ENCODE measurements at places on chromosomes 12 and 14.

- H3K4me1 ChIP-seq: no peaks in the 10 kb centered on the region
- no peaks in the 10 kb centered on the region for H3K27me3 ChIP-seq
- DNase-seq: no peak
- no peaks in the 10 kb centered on the region for H3K36me3 ChIP-seq
These were observed 136.3 kb downstream of the TBX3 start for GRCh38 chr12:114547636-114548035.

- no peaks in the 10 kb centered on the region for H3K36me3 ChIP-seq
- H3K27me3 ChIP-seq: no peaks in the 10 kb centered on the region
- no peak for DNase-seq
- no peaks in the 10 kb centered on the region for H3K4me1 ChIP-seq
- no peak overlapping the region for H3K27ac ChIP-seq
These were observed 4.4 kb upstream of the TMEM119 start for GRCh38 chr12:108602209-108602705.

DNA sequence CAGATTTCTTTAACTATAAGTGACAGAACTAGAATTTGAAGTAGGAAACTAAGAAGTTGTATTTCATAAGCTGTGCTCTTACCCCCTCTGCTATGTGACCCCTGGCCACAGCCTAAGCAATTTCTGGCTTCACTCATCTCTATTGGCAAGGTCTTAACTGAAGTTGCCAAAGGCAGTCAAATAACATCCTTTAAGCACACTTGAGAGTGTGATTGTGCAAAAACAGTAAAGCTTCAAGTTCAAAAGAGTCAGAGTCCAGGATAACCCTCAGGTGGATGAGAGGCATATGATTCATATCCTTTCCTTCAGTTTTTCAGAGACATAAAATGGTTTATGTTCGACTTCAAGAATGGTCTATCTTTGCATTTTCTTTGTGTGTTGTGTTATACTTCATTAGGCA is 45.2 kb downstream of the GRIP1 start:
- H3K36me3 ChIP-seq: no peaks in the 10 kb centered on the region
- H3K4me3 ChIP-seq: no peak overlapping the region
- no peak overlapping the region for H3K27ac ChIP-seq

DNA sequence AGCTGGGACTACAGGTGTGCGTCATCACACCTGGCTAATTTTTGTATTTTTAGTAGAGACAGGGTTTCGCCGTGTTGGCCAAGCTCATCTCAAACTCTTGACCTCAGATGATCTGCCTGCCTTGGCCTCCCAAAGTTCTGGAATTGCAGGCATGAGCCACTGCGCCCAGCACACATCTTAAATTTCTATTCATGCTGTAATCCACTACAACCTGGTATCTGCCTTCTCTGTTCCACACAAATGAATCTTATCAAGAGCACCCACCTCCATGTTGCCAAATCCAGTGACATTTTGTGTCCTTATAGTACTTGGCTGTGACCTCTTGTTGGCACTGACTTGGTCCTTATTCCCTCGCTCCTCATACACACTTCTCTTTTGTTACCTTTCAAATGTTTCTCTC is 5.8 kb upstream of the BICD1 start:
- DNase-seq: no peak
- no peak overlapping the region for H3K4me3 ChIP-seq
- H3K4me1 ChIP-seq: no peaks in the 10 kb centered on the region
- H3K27me3 ChIP-seq: no peaks in the 10 kb centered on the region
- no peak overlapping the region for H3K27ac ChIP-seq

DNA sequence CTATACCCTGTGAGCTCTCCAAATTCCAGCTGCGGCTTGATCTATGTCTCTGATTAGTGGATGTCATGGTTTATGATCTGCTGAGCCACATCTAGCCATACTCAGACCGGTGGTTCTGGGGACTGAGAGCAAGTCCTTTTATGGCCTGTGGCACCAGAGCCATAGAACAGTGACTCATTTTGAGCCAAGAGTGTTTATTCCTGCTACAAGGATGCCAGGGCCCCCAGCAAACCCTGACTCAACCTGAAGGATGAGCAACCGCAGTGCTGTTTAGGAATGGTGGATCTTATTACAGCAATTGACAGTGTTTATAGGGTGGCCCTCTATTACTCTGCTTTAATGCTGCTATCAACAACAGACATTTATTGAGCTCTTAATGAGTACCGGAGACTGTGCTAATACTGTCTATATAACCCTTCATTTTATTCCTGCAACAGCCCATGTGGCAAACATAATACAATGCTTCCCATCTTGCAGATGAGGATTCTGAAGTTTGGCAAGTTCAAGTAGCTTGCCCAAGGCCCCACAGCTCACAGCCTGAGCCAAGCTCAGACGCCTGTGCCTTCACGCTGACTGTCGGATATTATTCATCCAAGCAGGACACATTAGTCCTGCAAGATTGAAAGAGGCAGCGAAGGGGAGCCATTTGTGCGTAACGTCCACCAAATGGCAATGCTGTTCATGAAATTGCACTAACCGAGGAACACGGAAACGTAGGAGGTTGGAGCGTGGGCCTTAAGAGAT is 273.6 kb upstream of the PWP1 start:
- no peaks in the 10 kb centered on the region for H3K27me3 ChIP-seq
- no peaks in the 10 kb centered on the region for H3K36me3 ChIP-seq
- H3K27ac ChIP-seq: no peak overlapping the region

- no peaks in the 10 kb centered on the region for H3K4me1 ChIP-seq
- H3K4me3 ChIP-seq: no peak overlapping the region
- no peaks in the 10 kb centered on the region for H3K36me3 ChIP-seq
- H3K27me3 ChIP-seq: no peaks in the 10 kb centered on the region
These were observed 183.8 kb downstream of the PPM1H start for GRCh38 chr12:62750941-62751809.

DNA sequence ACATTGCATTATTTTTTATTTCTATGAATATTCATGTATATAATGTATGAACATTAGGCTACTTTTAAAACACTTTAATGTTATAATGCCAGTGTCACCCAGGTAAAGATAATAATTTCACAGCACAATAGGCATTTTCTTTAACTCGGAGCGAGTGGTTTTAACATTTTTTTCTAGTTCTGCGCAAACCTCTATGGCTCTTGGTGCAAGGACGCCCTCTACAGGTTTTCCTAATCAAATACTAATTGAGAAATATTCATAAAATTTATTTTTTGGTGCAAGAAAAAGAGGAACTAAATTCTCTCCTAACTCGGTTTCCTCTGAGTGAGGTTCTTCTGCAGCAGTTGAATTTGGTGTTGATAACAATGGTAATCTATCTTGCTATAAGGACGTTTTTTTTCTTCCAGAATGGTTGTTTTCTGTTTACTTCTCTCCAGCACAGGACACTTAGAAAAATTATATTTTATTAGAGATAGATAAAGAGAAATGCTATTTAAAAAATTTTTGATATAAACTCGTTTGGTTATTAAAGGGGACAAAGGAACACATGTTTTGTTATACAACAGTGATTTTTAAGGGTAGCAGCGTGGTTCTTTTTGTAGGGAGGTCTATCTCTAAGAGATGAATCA is 2.4 kb upstream of the WIF1 start:
- DNase-seq: no peak
- H3K27me3 ChIP-seq: peaks cover 40% of the 10 kb centered on the region
- H3K4me1 ChIP-seq: peaks cover 5% of the 10 kb centered on the region
- H3K36me3 ChIP-seq: no peaks in the 10 kb centered on the region
- no peak overlapping the region for H3K27ac ChIP-seq

- peaks cover 31% of the 10 kb centered on the region for H3K4me1 ChIP-seq
- no peak for DNase-seq
- no peak overlapping the region for H3K4me3 ChIP-seq
- H3K27ac ChIP-seq: peak overlapping the region; percentile 63
These were observed 30.7 kb downstream of the TESC start for GRCh38 chr12:117068492-117068891.

- H3K4me1 ChIP-seq: no peaks in the 10 kb centered on the region
- no peak overlapping the region for H3K4me3 ChIP-seq
- H3K27me3 ChIP-seq: no peaks in the 10 kb centered on the region
These were observed 441.6 kb downstream of the CCDC91 start for GRCh38 chr12:28631831-28632230.

DNA sequence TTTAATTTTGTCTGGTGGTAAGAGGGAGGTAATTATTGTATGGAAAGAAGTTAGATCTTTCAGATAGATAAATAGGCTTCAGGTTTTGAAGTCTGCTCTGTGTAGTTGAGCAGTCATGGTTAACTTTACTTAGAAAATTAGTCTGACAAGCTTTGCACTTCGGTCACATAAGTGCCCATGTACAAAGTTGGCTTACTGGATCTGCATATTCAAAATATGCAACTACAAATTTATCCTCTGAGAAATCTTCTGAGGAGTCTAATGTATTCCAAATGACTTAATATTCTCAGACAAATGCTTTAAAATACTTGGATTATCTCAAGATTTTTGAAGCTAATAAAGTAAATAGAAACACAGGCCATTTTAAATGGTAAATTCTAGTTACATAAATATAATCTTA is 61.2 kb downstream of the ETNK1 start:
- no peaks in the 10 kb centered on the region for H3K27me3 ChIP-seq
- H3K4me1 ChIP-seq: peaks cover 7% of the 10 kb centered on the region
- no peak for DNase-seq
- no peak overlapping the region for H3K27ac ChIP-seq

DNA sequence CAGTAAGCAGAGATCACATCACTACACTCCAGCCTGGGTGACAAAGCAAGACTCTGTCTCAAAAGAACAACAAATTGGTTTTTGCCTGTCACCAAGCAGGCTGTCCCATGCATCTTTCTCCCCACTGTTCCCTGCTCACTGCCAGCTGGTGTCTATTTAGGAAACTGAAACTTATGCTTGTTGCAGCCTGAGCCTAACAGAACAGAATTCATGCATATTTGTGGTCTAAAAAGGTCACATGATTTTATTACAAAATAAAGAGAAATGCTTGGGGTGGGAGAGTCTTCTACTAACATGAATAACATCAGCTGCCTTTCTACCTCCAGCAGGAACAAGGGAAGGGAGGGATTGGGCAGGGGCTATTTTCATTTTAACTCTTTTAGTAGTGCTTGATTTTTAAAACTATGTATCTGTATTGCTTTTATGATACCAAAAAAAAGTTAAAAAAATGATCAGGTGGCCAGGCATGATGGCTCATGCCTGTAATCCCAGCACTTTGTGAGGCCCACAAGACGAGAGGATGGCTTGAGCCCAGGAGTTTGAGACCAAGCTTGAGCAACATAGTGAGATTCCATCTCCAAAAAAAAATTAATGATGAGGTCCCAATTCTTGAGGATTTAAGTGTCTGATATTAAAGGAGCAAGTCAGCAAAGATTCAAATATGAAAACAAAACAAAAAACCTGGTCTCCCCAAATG is 923 bp downstream of the STAT2 start:
- H3K4me3 ChIP-seq: peak overlapping the region; percentile 80
- no peaks in the 10 kb centered on the region for H3K27me3 ChIP-seq
- peaks cover 29% of the 10 kb centered on the region for H3K36me3 ChIP-seq

DNA sequence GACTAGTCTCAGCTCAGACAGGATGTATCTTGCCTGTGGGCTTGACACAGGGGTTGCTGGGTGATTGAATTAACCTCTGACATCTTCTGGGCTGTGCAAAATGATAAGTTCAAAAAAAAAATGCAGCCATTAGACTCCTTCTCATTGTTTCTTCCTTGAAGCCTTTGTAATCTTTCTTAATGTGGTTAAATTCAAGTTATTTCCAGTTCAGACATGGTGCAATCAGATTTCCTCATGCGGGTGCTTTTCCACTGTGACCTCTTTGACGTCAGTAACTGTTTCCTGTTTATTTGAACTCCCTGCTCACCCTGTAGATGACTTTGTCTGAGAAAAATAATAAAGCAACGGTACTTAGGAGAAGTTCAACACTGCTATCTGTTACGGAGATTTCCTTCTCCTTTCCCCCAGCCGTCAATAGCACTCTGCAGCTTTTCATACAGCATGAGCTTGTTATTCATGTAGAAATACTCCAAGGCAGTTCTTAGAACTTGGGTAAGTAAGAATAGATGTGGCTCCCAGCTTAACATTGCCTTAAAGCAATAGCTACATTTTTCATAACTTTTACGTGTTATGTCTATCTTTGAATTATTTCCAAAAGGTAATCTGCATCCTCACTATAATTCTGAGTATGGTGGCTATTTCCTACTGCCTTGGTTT is 155.5 kb downstream of the PRKCH start:
- no peak overlapping the region for H3K4me3 ChIP-seq
- no peak for DNase-seq
- peak overlapping the region; percentile 90 for H3K27ac ChIP-seq
- H3K4me1 ChIP-seq: peaks cover 56% of the 10 kb centered on the region
- H3K27me3 ChIP-seq: no peaks in the 10 kb centered on the region
- H3K36me3 ChIP-seq: no peaks in the 10 kb centered on the region

DNA sequence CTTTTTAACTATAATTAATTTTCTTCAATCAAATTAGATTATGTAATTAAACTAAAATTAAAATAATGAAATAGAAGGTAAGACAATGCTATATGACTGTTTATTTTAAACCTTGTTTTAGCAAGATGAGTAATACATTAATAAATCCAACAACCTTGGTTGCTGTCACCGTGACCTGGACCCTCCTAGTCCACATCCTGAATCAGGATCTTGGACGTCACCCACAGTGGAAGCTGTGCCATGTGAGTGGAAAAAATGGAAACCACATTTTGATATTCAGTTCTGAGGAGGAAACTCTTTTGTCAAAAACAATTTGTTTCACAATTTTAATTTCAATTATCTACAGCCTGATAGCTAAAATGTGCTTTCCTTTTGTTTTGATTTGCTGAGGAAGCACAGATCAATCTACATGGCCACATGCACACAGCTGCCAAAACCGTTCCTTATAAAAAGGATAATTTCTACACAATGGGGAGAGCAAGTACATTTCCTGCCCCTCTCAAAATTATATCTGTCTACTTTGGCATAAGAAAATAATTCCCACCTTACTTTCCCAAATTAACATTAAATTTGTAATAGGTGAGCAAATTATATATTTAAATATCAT is 255.5 kb downstream of the RASSF9 start:
- no peaks in the 10 kb centered on the region for H3K36me3 ChIP-seq
- H3K27me3 ChIP-seq: no peaks in the 10 kb centered on the region
- H3K4me1 ChIP-seq: no peaks in the 10 kb centered on the region
- no peak overlapping the region for H3K27ac ChIP-seq
- DNase-seq: peak; percentile 21
- H3K4me3 ChIP-seq: no peak overlapping the region

- peaks cover 17% of the 10 kb centered on the region for H3K4me1 ChIP-seq
- no peaks in the 10 kb centered on the region for H3K36me3 ChIP-seq
- H3K27ac ChIP-seq: no peak overlapping the region
- no peaks in the 10 kb centered on the region for H3K27me3 ChIP-seq
- no peak for DNase-seq
These were observed 336.3 kb downstream of the BMP4 start for GRCh38 chr14:53620317-53620716.

DNA sequence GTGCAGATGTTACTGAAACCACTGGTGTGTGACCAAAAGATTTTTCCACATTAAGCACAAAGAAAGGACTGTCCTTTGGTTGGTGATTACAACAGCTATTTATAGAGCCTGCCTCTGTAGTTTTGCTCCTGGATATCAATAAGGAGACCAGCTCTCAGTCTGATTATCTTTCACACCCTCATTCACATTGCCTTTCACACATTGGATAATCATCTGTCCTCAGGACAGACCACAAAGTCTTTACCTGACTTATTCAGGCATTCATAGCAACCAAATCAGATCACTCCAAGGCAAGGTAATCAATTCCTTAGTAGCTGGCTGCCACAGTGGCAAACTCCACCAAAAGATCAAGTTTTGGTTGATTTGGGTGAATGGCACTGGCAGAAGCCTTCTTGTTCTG is 59.6 kb upstream of the CPSF6 start:
- no peak overlapping the region for H3K27ac ChIP-seq
- H3K36me3 ChIP-seq: no peaks in the 10 kb centered on the region
- no peaks in the 10 kb centered on the region for H3K27me3 ChIP-seq
- no peak for DNase-seq
- no peak overlapping the region for H3K4me3 ChIP-seq
- H3K4me1 ChIP-seq: no peaks in the 10 kb centered on the region

GRCh38 chr14:46344327-46344937 is 307.1 kb downstream of the RPL10L start:
- no peaks in the 10 kb centered on the region for H3K4me1 ChIP-seq
- no peaks in the 10 kb centered on the region for H3K36me3 ChIP-seq
- no peak for DNase-seq
- H3K27me3 ChIP-seq: no peaks in the 10 kb centered on the region
- no peak overlapping the region for H3K4me3 ChIP-seq
